Midbrain (tissue), 1 donor: ENCODE measurements at places on chromosomes 6 and 20.

GRCh38 chr6:158387036-158387435, 74.8 kb downstream of the TULP4 start:
- DNase-seq, result no peak

GRCh38 chr20:62984666-62985443, 21.9 kb downstream of the BHLHE23 start:
- DNase-seq, result peak; percentile 26

- DNase-seq, result no peak
Measured at GRCh38 chr6:35216851-35217811, 3.4 kb downstream of the SCUBE3 start.

- DNase-seq, result no peak
Measured at GRCh38 chr6:126945812-126946360, 172.6 kb upstream of the RSPO3 start.

DNA sequence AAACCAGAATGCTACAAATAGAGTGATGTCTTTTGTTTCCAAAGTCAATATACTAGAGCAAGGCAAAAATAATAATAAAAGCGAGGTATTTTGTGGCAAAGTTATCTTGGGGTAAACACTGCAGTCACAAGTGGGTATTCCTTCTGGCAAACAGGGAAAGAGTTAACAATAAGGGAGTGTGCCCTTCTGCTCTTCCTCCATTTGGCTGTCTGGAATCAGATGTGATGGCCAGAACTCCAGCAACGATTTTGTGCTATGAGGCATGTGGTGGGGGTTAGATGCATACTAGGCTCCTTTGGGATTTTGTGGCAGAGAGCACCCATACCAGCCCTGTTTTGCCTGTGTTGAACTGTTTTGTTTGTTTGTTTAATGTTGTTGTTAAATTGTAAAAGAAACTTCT, 2.4 kb upstream of the SLC52A3 start:
- DNase-seq, result no peak

DNA sequence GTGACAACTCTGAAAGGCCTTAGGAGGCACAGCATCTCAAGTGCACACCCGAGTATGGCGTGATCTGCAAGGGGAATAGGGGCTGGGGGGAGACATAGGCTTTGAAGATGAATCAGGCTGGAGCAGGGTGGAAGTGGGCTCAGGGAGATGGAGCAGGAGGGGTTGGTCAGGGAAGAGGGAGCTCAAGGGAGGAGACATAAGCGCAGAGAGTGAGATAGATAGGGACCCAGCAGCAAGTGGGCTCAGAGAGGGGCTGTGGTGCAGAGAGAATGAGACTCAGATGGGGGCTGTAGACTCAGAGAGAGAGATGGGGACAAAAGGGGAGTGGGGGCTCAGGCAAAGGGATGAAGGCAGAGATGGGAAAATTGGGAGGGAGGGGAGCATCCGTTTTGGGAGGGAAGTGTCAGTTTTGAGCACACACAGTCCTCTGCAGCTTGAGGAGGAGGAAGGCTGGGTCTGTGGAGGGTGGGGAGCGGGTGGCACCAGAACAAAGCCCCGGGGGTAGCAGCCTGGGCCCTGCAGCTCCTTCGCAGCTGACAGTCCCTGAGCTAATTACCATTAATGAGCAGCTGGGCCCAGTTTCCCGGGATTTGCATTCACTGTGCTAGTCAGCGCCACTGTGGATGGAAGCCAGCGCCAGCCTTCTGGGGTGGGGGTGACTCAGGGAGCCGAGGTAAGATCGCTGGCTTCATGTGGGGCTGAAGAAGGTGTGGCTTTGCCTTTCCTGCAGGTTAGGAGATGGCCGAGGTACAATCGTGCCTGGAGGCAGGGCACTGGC, 18.7 kb downstream of the SRXN1 start:
- DNase-seq, result peak; percentile 22

- DNase-seq, result no peak
Measured at GRCh38 chr6:10831609-10832008, 6.7 kb downstream of the MAK start.

DNA sequence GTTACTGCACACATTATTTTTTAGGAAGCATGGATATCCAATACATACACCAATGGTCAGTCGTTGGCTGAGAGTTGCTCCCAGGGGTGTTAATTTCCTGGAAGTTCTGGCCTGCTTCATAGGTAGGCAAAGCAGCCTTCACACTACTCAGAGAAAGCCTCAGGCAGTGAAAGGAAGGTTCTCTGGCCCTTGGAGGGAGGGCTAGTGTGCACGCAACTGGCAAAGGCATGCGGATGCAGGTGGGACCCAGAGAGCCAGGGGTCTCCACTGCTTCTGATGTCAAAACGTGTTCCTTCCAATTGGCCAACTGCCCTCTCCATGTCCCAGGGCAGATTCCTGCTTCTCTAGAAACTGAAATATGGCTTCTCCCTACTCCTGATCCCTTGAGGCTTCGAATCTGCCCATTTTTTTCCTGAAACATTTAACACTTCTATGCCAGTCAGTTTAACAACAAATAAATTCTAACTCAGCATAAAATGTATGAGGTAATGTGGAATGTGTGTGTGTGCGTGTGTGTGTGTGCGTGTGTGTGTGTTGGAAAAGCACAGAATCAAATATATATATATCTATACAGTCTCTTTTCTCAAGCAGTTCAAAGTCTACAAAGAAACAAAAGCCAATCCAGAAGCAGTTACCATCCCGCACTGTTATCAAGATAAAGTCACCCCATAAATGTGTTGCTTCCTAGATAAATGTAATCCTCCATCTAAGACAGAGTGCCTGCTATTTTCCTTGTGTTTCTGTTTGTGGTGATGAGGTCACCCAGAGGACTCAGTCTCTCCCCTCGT, 94.0 kb upstream of the HIVEP1 start:
- DNase-seq, result no peak

DNA sequence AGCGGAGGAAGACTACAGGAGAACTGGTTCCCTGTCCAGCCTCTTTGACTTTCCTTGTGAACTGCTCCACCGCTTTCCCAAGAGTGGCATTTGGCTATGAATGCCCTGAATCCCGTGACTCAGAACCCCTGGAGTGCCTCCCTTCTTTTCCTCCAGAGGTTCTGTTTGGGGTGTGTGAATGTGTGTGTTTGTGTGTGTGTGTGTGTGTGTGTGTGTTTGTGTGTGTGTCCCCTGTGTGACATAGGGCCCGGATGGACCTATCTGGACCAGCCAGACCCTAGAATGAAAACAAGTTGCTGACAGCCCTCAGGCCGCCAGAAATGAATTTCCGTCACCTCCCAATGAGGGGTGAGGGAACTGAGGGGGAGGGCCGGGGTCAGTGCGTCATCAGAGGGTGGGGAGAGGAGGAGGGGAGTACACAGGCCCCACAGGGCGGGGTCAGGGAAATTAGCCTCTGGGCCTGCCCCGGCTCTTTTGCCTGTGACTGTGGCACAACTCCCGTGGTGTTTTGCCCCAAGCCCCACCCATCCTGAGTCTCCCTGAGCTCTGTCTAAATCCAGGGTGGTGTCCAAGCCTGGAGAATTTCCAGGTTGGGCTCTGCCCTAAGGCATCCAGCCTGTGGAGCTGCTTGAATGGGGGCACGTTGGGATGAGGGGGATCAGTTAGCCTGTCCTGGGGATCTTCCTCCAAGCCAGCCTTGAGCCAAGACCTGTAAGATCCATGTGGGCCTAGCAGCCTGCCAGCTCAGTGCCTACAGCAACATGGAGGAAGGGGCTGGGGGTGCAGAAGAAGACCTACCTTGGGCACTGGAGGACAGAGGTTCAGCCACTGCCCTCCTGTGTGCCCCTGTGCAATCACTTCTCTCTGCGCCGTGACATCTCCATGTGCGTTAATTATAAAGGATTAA, 15.2 kb upstream of the MRPS18A start:
- no peak for DNase-seq

DNA sequence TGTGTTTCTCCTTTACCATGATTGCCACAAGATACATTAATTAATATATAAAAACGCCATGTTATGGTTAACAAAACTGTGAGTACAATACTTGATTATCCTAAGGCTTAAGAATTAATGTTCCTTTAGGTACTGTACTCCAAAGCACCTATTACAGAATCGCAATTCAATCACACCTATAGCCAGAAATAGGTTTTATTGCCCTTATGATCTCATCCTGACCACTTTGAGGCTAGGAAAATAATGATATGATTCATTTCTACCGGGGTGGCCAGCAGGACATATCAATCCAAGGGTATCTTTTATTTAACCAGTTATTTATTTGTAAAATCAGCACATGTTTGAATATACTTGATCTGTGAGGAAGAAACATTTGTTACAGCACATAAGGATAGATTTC, 396.6 kb upstream of the GJE1 start:
- DNase-seq, result no peak
